ENCODE measurements at places on chromosomes 2 and 18.
A peak's percentile ranks its signal among the peaks of the same experiment; 100 is the strongest.

- DNase-seq: peak; percentile 70
Measured at GRCh38 chr2:217186152-217186551, 326.3 kb upstream of the TNP1 start.

- DNase-seq: no peak
Measured at GRCh38 chr2:69828938-69829255, 563 bp upstream of the GMCL1 start.

- no peak for DNase-seq
Measured at GRCh38 chr2:60280238-60280637, 273.2 kb downstream of the BCL11A start.

DNA sequence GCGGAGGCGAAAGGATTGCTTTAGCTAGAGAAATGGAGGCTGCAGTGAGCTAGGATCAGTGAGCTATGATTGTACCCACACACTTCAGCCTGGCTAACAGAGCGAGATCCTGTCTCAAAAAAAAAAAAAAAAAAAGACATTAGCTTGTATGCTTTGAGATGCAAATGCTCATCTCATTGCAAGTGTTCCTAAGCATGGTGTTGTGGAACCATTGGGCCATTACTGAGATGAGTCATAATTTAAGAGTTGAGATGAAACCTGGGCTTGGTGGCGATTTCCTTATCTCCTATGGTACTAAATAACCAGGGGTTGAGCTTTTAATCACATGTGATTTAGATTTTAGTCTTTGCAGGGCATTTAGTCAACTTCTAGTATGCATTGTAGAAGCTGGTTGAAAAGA is 2.2 kb downstream of the PLEKHA3 start:
- DNase-seq: no peak

DNA sequence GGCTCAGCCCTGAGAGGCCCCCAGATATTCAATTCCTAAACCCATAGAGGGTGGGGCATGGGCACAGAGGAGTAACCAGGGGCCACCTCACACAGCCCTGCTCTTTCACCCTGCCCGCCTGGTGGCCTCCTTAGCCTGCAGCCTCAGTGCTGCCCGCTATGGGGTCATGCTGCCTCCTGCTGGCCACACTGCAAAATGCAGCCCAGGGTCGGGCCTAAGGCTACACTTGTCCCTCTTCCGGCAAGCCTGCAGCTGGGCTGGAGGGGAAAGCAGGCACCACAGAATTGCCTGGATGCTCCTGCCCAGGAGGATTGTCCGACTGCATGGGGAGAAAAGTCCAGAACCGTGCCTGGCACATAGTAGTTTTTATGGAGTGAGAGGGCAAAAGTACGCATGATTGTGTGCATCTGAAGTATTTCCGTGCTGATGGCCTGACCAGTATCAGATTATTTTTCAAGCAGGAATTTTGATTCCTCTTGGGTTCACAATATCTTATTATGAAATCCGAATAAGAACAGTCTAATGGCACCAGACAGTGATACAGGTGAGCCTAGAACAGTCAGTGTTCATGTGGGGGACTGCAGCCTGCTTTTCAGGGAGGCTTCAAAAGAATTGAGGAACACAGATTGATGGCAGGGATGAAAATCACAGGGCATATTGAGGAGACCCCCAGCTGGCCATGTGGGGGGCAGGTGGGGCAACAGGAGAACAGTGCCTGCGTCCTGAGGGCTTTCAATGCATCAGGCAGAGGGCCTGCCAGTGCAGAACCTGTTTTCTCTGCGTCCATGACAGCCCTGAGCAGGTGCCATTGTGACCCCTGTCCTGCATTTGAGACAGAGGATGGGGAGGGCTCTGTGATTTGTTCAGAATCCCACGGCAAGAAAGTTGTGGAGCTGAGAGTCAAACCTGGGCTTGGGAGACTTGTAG is 51.2 kb upstream of the ALPP start:
- peak; percentile 77 for DNase-seq

- no peak for DNase-seq
Measured at GRCh38 chr2:95377216-95378123, 25.0 kb upstream of the FAHD2A start.

GRCh38 chr2:36433311-36434217 is 78.0 kb downstream of the CRIM1 start:
- DNase-seq: no peak

- DNase-seq: no peak
Measured at GRCh38 chr2:217703102-217703501, 299.7 kb downstream of the TNS1 start.

- DNase-seq: no peak
Measured at GRCh38 chr2:16638946-16639345, 26.7 kb downstream of the CYRIA start.

DNA sequence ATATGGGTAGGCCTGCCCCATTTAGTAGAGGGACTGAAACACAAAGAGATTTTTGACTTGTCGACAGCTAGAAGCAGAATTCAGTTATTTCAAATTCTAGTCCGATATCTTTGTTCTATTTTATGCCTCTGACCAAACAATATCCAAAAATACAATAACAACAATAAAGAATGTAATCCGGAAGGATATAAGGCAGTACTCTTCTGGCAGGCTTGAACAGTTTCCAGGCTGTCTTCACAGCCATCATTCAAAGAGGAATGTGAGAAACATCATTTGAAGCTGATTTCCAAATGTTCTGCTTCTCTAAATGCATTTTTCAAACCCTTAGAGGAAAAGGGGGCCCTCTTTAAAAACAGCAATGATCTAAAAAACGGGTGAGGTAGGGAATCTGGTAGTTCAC is 36.7 kb upstream of the SPTBN1 start:
- DNase-seq: no peak

DNA sequence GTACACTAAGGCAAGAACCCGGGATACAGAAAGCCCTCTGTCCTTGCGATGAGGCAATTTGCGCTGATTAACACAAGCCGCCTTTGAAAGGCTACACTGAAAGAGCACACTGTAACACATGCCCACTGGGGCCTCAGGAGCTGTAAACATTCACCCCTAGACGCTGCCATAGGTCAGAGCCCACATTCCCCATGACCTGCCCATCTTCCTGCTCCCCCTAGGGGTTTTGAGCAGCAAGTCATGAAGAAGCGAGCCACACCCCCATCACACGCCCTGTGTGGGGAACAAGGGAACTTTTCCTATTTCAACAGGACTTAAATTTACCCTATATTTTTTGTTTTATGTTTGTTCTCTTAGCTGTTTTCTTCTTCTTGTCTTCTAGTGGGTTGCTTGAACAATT is 47.8 kb upstream of the SLC4A10 start:
- DNase-seq: no peak

- DNase-seq: no peak
Measured at GRCh38 chr2:138177693-138178092, 213.4 kb downstream of the HNMT start.

DNA sequence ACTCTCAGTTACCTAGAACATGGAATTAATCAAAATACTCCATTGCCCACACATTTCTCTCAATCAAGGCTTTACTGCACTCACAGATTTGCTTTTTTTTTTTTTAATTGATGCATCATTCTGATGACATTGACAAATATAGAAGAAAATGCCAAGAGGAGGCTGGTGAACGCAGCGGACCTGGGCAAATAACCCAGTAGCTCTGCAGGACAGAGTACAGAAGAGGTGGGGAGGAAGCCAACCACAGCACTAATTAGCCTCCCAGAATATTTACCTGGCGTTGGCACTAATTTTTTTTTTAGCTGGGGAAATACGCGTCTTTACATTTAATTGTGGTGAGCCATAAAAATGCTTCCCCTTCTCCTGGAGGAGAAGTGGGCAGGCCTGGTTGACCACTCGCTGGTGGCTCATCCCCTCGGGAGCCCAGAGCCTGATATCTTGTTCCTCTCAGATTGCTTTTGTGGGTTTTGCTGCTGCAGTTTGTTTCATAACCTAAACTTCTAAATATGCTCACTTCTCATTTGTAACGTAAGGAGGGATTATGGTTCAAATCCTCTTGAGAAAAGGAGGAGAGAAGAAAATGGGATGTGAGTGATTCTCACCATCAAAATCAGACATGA is 165.8 kb upstream of the EPB41L3 start:
- DNase-seq: no peak

DNA sequence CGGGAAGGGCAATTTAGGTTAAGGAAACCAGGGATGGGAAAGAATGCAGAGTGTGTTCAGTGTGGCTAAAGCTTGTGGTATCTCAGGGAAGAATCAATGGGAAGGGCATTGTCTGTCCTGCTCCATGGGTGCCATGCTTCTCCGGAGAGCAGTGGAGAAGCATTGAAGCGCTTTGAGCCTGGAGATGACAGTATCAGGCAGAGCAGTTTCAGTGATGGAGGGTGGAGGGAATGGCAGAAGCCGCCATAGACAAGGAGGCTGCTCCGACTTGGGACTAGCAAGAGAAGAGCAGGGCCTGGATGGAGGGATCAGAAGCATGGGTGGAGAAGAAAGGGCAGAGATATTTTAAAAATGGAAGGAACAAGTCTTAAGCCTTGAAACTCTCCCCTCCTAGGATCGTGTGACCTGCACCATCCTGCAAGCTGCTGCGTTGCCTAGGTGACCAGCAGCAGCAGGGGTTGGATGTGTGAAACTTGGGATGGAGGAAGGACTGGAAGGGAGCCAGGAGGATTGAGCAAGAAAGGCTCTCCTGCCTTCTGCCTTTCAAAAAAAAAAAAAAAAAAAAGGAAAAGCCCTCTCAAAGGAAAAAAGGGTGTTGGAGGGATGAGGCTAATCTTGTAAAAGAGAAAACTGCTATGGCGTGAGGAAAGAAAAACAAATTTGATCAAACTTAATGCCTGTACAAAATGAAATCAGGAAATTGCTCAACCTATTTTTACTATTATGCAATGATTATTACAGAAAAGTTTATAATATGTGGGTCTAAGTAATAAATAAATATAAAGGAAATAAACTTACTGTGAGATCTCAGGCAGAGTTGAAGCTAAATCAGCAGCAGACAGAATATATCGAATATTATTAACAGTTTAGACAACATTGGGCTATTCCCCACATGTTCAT is 493.8 kb upstream of the NRP2 start:
- peak; percentile 45 for DNase-seq

DNA sequence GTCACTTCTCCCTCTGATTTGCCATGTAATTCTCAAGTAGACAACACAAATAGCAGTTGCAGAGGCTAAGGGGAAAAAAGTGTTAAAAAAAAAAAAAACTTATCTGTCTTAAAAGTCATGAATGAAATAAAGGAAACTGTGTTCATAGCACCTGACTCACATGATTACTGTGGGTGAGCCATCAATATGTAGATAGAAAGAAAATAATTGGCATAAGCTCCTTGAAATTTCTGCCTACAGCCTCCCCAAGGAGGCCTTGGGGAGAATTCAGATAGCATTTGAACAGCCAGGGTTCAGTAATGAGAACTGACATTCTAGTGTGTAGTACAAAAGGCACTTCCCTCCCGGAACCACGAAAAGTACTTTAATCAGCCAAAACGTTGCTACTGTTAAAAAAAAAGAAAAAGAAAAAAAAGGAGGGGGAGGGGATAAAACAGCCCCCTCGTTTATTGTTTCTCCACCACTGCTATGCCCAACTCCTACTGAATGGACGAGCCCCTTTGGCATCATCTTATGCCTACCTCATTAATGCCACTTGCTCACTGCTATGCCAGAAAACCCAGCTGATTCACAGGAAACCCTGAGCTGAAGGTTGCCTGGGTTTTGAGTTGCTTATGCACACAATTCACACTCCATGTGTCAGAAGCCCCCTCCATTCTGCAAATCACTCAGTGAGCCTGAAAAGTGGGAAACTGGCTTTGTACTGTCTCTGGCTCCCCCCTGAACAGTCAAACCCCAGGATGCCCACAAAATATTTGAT is 65.5 kb upstream of the KLF7 start:
- no peak for DNase-seq

DNA sequence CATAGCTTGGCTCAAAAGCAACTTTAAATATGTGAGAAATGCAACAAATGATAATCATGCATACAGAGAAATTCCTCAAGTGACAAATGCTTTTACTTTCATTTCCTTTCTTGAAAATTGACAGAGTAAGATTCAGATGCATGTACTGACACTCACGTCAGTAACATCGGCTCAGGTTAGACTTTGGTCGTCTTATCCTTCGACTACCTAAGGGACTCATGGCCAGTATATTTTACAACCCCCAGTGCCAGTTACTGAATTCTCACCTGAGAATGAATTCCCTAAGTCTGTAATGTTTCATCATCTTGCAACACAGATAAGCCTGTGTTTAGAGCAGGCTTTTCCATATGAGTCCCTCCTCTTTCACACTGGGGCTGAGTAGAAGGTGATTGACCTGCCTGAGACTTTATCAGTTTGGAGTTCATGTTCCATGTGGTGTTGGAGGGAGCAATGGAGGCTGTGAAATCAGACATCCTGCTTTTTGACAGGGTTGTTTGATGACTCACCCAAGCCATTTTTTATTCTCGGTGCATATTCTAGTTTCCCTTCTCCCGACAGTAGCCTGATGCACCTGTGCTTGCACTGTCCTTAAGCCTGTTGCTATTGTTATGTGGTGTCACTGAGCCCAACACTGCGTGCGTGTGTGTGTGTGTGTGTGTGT is 30.5 kb upstream of the ATP8B1 start:
- DNase-seq: no peak

GRCh38 chr2:237923481-237924163 is 43.2 kb upstream of the UBE2F start:
- DNase-seq: peak; percentile 89

GRCh38 chr2:3986063-3986462 is 282.7 kb downstream of the DCDC2C start:
- DNase-seq: no peak

GRCh38 chr2:230225486-230225885 is at the start of gene SP140:
TSS of gene SP140 (plus strand) at chr2:230225736. CDS start at chr2:230225845, 109 bp downstream.
- DNase-seq: no peak
